ENCODE measurements at places on chromosomes 12 and 14.

GRCh38 chr14:50045039-50045711 lies 71.2 kb downstream of the VCPKMT start:
- DNase-seq, result peak; percentile 75

GRCh38 chr12:24488091-24488596 lies 460.8 kb downstream of the BCAT1 start:
- no peak for DNase-seq

- DNase-seq, result no peak
These were observed 67.0 kb downstream of the ANKRD9 start for GRCh38 chr14:102442241-102443211.

DNA sequence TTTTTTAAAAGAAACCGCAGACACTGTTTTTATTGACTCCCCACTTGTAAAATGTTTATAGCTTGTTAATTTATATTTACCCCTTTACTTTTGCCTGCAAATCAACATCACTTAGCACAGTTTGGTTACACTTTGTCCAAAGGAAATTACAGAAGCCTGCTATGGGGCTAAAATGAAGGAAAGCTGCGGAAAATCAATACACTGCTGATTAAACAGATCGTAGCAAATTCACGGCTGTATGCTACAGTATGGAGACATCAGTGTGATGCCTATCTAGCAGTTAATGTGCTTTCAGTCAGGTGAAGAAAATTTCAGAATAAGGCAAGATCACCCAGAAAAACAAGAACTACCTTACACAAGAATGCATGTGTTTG lies 110.0 kb downstream of the FOXG1 start:
- DNase-seq, result no peak

DNA sequence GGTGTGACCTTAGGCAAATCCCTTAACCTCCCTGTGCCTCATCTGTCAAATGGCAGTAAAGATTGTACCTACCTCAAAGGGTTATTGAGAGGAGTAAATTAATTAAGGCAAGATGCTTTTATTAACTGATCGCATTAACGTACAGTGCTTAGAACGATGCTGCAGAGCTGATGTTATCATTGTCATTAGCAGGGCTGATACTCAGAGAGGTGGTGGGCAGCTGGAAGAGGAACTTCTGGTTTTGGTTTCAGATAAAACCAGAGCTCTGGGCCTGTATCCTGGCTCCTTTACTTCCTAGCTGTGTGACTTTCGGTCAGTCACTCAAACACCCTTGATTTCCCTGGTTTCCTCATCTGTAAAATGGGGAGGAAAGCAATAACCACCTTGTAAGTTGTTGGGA lies 55.1 kb downstream of the CALM1 start:
- no peak for DNase-seq

GRCh38 chr14:74089251-74090020 lies 4.7 kb downstream of the LIN52 start:
- DNase-seq, result no peak

DNA sequence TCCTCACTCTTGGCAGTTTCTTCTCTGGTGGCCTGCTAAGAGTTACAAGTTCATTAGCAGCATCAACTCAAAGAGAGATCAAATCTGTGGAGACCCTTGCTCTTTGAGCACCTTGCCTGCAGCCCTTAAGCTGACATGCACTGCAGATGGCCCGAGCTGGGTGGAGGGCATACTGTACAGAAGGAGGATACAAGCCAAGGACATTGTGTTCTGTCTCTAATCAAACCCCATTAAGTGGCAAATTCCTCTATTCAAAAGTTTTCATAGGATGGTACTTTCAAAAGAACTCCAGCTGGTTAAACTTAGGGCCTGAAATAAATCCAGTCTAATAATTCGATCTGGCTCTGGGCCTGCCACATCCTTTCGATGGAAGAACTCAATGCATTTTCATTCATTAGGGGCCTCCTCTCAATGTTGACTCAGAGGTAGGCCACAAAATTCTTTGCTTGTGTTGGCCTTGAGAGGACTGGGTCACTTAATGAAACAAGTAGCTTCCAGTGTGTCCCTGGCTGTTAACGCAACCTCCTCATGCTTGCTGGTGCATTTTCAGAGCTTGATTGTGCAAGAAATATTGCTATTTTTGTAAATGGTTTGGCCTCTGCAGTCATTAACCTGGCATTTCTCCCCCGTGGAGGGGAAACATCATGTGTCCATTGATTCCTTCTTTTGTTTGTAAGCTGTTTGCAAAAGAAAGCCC lies 318.2 kb downstream of the NUAK1 start:
- DNase-seq, result no peak
